Large intestine (tissue), 12 donors: ENCODE measurements at places on chromosomes 4 and X. TPM values are rescaled to one million over a fixed set of nuclear protein-coding genes. Genes with fewer than 3 reads are reported as not detected.

DNA sequence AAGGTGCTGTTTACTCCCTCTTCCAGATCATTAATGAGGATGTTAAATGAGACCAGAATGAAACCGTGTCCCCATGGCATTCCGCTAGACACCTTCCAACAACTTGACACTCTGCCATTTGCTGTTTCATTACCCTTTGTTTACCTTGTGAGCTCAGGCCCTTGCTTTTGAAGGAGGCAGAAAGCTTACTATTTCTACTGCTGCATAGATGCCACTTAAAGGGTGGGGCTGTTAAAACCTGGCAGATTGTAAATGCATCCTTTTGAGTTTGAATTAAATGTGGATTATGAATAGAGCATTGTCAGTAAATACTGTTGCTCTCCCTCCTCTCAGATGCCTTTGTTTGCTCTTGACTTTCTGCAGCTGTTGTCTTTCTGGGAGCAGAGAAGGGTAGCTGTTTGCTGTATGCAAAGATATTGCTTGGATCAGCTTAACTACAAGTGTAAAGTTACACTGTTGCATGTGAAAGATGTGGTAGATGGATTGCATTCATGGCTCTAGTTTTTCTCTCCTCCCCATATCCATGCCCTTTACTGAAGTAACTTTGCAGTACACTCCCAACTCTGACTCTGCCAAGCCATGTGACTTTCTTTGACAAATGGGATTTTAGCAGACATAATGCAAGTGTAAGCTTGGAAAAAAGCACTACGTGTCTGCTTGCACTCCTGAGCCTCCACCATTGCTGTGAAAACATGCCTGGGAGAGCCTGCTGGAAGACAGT is 75.0 kb upstream of the DHX15 start:
- no peaks in the 10 kb centered on the region for H3K36me3 ChIP-seq
- peak; percentile 19 for DNase-seq
- peak overlapping the region; percentile 6 for H3K27ac ChIP-seq
- H3K27me3 ChIP-seq, result no peaks in the 10 kb centered on the region
- H3K4me3 ChIP-seq, result no peak overlapping the region

DNA sequence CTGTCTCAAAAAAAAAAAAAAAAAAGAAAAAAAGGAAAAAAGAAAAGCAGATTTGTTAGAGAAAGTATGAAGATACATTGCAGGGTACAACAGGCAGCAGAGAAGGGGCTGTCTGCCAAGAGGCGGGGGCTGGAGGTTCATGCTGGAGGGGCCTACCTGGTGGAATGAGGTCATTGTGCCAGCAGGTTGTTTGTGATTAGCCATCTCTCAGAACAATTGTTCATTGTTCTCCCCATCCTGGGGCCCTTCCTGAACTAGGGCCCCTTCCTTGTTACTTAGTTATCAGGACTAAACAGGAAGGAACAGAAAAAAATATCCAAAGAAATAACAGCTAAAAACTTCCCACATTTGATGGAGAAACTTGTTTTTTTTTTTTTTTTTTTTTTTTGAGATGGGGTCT is 14.0 kb upstream of the GPKOW start:
- H3K4me3 ChIP-seq, result no peak overlapping the region
- no peaks in the 10 kb centered on the region for H3K36me3 ChIP-seq
- H3K4me1 ChIP-seq, result no peaks in the 10 kb centered on the region
- peak; percentile 2 for DNase-seq

GRCh38 chr4:37685823-37686372 is 278 bp downstream of the RELL1 start:
- peaks cover 24% of the 10 kb centered on the region for H3K4me1 ChIP-seq
- DNase-seq, result peak; percentile 62
- no peaks in the 10 kb centered on the region for H3K27me3 ChIP-seq
- H3K27ac ChIP-seq, result peak overlapping the region; percentile 96
- H3K36me3 ChIP-seq, result peaks cover 3% of the 10 kb centered on the region

GRCh38 chr4:40321574-40322275 is 13.4 kb upstream of the CHRNA9 start:
- peaks cover 24% of the 10 kb centered on the region for H3K4me1 ChIP-seq
- H3K4me3 ChIP-seq, result no peak overlapping the region
- no peak for DNase-seq
- no peak overlapping the region for H3K27ac ChIP-seq
- no peaks in the 10 kb centered on the region for H3K27me3 ChIP-seq

GRCh38 chr4:143360838-143361625 is 24.4 kb downstream of the GAB1 start:
- H3K4me1 ChIP-seq, result peaks cover 52% of the 10 kb centered on the region
- no peaks in the 10 kb centered on the region for H3K36me3 ChIP-seq
- peak; percentile 89 for DNase-seq
- H3K27ac ChIP-seq, result peak overlapping the region; percentile 97

- H3K36me3 ChIP-seq, result peaks cover 19% of the 10 kb centered on the region
- H3K4me1 ChIP-seq, result peaks cover 8% of the 10 kb centered on the region
- no peak overlapping the region for H3K27ac ChIP-seq
- no peaks in the 10 kb centered on the region for H3K27me3 ChIP-seq
- DNase-seq, result peak; percentile 21
- H3K4me3 ChIP-seq, result peak overlapping the region; percentile 28
Observed at GRCh38 chrX:47574076-47574546, 8.1 kb upstream of the TIMP1 start.

- DNase-seq, result no peak
- no peak overlapping the region for H3K27ac ChIP-seq
- no peaks in the 10 kb centered on the region for H3K4me1 ChIP-seq
- H3K36me3 ChIP-seq, result no peaks in the 10 kb centered on the region
- no peak overlapping the region for H3K4me3 ChIP-seq
Observed at GRCh38 chrX:131053076-131053475, 5.1 kb upstream of the ARHGAP36 start.

GRCh38 chrX:21503593-21503992 is 129.4 kb downstream of the CNKSR2 start:
- H3K27me3 ChIP-seq, result no peaks in the 10 kb centered on the region
- H3K36me3 ChIP-seq, result no peaks in the 10 kb centered on the region
- H3K27ac ChIP-seq, result no peak overlapping the region
- no peaks in the 10 kb centered on the region for H3K4me1 ChIP-seq
- DNase-seq, result no peak
- H3K4me3 ChIP-seq, result no peak overlapping the region

DNA sequence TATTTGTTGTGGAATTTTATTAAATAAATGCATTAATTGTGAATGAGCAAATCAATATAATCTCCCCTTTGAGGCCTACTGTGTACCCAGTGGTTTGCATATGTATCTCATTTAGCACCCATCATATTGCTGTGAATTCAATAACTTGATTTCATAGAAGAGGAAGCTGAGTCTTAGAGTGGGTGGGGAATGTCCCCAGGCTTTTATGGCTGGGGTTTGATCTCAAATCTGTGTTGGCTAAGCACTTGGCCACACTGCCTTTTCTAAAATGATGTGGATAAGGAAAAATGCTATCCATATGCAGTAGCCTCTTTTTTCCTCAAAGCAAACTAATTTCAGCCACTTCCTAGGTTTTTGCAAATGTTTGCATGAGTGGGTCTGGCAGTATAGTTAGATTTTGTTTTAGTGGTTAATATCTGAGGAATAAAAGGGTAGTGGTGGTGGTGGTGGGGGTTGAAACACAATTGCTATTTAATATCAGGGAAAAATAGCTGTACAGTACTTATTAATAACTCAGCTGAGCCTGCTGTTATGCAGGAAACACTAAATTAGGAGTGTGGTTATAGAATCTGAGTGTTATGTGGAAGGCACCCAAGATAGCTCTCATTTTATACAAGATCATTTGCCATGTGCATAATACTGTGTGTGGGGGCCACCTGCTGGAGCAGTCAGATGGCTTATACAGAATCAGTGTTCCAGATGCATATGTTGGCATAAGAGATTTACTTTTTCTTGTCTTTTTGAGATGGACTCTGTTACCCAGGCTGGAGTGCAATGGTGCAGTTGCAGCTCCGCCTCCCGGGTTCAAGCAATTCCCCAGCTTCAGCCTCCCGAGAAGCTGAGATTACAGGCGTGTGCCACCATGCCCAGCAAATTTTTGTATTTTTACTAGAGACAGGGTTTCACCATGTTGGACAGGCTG is 108.0 kb downstream of the TMEM131L start:
- H3K4me3 ChIP-seq, result no peak overlapping the region
- no peaks in the 10 kb centered on the region for H3K4me1 ChIP-seq
- peak; percentile 64 for DNase-seq
- H3K27ac ChIP-seq, result no peak overlapping the region
- no peaks in the 10 kb centered on the region for H3K36me3 ChIP-seq

GRCh38 chr4:24630937-24631336 is 46.6 kb upstream of the DHX15 start:
- H3K4me3 ChIP-seq, result no peak overlapping the region
- no peaks in the 10 kb centered on the region for H3K4me1 ChIP-seq
- DNase-seq, result no peak
- no peaks in the 10 kb centered on the region for H3K27me3 ChIP-seq
- no peak overlapping the region for H3K27ac ChIP-seq

DNA sequence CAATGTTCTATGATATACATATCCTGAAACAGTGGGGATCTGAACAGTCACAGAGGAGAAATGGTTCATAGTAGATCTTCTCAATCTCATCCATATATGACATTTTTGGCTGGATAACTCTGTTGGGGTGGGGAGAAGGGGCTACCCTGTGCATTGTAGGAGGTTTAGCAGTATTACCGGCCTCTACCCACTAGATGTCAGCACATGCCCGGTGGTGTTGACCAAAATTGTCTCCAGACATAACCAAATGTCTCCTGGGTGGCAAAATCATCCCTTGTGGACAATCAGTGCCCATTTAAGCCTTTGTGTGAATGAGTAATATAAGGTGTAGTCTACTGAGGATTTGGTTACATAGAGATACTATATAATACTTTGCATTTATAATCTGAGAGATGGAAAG is 89.9 kb downstream of the PLS3 start:
- DNase-seq, result no peak
- H3K27ac ChIP-seq, result no peak overlapping the region
- H3K4me3 ChIP-seq, result no peak overlapping the region

DNA sequence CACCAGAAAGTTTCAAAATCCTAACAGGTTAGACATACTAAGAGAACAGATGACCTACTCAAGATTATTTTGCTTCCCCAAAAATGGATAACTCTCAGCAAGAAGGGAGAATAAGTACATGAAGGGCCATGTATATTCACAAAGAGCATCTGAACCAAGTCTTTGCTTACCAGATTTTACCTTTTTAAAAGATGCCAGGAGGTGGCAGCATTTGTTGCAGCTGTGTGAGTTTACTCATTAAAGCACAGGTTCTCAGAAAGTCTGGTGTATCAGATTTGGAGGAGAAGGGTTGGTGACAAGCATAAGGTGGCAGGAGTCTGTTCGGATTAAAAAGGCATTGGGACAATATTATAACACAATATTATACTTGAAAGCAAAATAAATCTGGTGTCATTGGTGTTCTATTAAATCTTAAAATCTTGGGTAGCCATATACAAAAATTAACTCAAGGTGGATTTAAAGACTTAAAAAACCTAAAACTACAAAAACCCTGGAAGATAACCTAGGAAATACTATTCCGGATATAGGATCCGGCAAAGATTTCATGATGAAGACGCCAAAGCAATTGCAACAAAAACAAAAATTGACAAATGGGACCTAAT is 51.3 kb upstream of the NFKB1 start:
- H3K4me1 ChIP-seq, result no peaks in the 10 kb centered on the region
- no peak overlapping the region for H3K4me3 ChIP-seq
- peak; percentile 55 for DNase-seq
- H3K27me3 ChIP-seq, result no peaks in the 10 kb centered on the region

DNA sequence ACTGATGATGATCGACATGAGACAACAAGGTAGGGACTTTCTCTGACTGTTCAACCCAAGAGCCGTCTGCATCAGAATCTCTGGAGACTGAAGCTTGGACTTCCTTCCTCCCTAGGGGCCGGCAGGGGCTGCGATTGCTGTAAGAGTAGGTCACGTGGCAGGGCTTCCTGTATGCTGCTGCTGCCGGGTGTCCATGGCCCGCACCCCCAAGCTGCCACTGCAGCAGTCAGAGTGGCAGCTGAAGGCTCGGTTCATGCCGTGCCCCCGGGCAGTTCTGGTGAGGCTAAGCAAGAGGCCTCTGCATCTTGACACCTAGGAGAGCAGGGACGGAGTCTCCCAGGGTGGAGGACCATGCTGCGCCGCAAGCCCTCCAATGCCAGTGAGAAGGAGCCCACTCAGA is at the start of gene SASH3:
SASH3 (plus strand) TSS at position 203 of the 400 bp plus-strand sequence; CDS start at position 352, 149 bp downstream.
- H3K27ac ChIP-seq, result no peak within 1 kb of the TSS
- H3K36me3 ChIP-seq, result no peaks in the 10 kb centered on the region
- H3K27me3 ChIP-seq, result no peaks in the 10 kb centered on the region
- peak within 1 kb of the TSS; percentile 13 for H3K4me3 ChIP-seq
- DNase-seq, result no peak

DNA sequence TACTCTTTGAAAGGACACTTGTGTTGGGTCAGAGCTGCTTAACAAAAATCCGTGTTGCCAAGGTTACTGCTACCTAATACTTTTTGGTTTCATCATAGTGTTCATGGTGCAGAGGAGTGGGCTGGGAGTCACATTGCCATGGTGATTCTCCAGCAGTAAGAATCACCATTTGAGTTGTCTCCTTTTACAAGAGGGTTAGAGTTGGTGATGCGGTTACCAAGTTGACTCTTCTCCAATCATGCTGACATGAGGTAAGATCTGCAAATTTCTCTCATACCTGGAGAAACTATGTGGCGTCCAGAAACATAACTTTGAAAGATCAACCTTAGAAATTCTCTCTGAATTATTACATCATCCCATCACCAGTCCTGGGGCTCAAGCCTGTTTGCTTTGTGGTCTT is 242.9 kb upstream of the CNKSR2 start:
- no peaks in the 10 kb centered on the region for H3K27me3 ChIP-seq
- no peaks in the 10 kb centered on the region for H3K36me3 ChIP-seq
- DNase-seq, result no peak
- H3K4me1 ChIP-seq, result no peaks in the 10 kb centered on the region
- H3K27ac ChIP-seq, result no peak overlapping the region

DNA sequence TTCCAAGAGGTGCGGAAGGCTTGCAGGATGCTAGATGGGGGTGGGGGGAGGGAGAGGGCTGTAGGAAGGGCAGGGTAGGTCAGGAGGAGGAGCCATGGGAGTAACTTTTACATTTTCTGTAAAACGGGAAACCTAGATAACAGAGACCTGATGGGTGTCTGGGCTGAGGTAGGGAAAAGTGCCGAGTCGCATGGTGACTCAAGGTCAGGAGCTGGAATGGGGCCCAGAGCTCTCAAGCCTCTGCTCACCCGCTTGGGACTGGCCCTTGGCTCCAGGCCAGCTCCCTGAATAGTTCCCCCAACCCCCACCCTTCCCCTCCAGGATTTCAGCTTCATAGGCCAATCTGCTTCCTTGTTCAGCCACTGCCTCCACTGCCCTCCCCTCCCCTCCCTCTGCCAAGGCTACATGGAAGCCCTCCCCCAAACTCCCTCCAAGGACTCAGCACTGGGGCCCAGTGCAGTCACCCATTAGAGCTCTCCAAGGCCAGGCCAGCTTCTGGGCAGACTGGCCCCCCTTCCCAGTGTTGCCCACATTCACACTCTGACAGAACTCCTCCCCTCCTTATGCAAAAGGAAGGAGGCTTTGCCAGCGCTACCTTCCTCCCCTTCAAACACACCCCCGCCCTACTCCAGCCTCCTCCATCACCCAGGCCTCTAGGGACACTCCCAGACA is 43.6 kb downstream of the TSC22D3 start:
- no peak overlapping the region for H3K4me3 ChIP-seq
- peaks cover 11% of the 10 kb centered on the region for H3K4me1 ChIP-seq
- no peaks in the 10 kb centered on the region for H3K36me3 ChIP-seq
- peak overlapping the region; percentile 53 for H3K27ac ChIP-seq
- H3K27me3 ChIP-seq, result no peaks in the 10 kb centered on the region

ZBTB33 gene
- 12.8 TPM for polyA plus RNA-seq

FGF5 gene
- polyA plus RNA-seq, result 0.25 TPM

RAB40AL gene
- polyA plus RNA-seq, result 0.25 TPM

TCEAL1 gene
- polyA plus RNA-seq, result 31.0 TPM

XPNPEP2 gene
- 353 TPM for polyA plus RNA-seq

ASB12 gene
- polyA plus RNA-seq, result 0.52 TPM

INPP4B gene
- 6.6 TPM for polyA plus RNA-seq

CCNI gene
- 242 TPM for polyA plus RNA-seq

USP26 gene
- polyA plus RNA-seq, result not detected

THOC2 gene
- polyA plus RNA-seq, result 91.3 TPM

FAM13A gene
- 151 TPM for polyA plus RNA-seq

EDNRA gene
- polyA plus RNA-seq, result 15.0 TPM
